Activated T-cell treated with anti-CD3 and anti-CD28 coated beads, Interleukin-2, amount 50 U/mL, for 48 hours (primary cell): ENCODE measurements at places on chromosomes 13 and 19.

DNA sequence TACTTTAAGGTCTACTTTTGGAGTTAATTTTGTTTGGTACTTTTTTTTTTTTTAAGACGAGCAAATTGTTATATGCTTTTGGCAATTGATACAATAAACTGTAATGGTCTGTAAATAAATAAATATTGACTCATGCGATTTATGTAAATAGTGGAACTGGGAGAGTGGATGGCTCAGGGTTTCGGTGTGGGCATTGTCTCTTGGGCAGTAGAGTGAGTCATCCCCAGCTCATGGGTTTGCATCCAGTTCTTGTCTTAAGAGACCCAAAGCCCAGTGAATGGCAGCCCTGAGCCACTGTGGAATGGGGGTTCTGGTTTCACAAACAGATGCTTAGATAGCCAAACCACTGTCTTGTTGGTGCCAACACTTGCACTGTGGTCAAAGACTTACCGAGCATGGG lies 33.0 kb downstream of the FGF9 start:
- DNase-seq = no peak

DNA sequence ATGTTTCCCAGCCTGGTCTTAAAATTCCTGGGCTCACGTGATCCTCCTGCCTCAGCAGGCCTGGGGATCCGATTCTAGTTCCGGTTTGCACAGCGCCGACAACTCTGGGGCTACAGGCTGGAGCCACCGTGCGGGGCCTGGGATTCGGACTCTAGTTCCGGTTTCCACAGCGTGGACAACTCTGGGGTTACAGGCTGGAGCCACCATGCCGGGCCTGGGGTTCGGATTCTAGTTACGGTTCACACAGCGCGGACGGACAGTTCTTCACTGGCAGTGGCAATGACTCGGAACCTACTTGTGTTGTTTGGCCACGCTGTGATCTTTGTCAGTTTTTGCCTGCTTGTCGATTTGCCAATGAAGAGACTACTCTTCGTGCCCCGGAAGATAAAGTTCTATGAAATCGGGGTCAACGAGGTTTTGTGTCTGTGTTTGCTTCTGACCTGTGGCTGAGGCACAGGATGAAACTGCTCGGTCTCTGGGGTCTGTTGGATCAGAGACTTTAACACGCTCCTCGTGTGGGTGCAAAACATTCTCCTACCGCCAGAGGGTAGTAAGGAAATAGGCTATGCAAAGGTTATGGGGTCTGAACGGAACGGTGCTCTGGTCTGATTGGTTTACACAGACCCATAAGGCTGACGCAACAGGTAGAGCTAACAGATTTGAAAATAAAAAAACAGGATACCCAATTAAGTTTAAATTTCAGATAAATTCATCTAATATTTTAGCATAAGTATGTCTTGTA lies 12.1 kb upstream of the ZSCAN1 start:
- peak; percentile 45 for DNase-seq

DNA sequence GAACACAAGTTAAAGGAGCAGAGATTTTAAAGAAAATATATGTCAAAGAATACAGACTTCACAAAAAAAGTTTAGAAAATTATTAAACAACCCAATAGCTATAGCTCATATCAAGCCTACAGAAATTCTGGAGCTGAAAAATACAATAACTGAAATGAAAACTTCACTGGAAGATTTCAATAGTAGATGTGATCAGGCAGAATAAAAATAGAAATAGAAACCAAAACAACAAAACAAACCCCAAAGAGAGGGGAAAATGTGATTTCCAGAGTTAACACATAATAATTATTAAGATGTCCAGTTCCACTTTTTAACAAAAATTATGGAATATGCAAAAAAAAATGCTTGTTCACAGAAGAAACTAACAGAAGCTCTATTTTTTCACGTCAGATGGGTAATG lies 23.6 kb downstream of the LRRC63 start:
- no peak for DNase-seq

GRCh38 chr13:103638706-103639105 lies 572.5 kb upstream of the SLC10A2 start:
- no peak for DNase-seq
